NCI-H2081 (cell line): ENCODE measurements at places on chromosomes 2 and 18.
A peak's percentile ranks its signal among the peaks of the same experiment; 100 is the strongest.

DNA sequence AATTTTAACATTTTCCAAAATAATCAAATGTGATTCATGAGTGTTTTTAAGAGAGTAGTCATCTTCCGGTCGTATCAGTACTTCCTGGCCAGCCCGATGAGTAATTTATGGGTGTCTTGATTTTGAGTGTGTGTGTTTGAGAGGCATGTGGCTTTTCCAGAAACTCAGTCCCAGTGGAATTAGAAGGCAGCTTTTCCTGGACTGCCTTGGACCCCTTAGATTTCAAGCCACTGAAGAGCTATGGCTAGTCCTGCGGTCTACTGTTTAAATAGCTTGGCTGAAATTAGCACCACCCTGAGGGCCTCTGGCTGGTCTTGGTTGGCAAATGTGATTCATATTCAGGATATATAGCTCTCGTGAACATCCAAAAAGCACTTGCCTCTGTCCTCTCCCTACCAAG is 59.4 kb downstream of the HK2 start:
- no peak for DNase-seq

DNA sequence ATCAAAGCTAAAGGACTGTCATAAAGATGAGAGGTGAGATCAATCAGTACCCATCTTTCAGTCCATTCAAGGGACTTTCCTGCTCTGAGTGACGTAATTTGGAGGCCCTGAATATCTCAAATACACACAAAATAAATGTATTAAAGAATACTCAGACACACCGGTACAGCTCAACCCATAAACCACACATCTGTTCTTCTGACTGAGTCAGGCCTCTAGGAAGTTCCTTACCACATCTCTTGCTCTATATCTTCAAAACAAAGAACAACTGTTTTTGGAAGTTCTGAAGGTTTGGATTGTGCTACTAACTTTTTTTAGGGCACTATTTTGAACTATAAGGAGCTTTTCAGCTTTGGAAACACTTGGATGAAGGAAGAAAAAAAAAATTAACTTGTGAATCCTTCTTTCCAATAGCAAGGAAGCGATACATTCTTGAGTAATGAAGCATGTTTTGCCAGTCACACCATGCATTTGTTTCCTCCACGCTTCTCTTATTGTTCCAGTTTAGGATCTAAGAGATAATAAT is 866.5 kb upstream of the VRK2 start:
- DNase-seq = no peak

- no peak for DNase-seq
Observed at GRCh38 chr2:10557506-10558265, 109.6 kb upstream of the ODC1 start.

DNA sequence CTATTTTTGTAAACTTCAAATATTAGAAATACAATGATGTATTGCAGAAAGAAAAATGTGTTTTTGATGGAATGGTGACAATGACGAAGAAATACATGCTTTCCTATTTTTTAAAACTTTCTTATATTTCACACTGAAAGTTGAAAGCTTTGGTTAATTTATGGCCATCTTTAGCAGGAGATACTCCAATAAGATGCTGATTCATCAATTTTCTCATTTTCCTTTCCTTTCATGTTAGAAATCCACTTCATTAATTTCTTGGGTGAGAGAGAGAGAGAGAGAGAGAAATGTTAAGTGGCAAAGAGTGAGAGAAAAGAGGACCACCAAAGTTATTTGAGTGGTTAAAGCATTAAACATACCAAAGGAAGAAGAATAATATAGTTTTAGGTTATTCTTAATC is 28.6 kb upstream of the MAP2 start:
- no peak for DNase-seq

DNA sequence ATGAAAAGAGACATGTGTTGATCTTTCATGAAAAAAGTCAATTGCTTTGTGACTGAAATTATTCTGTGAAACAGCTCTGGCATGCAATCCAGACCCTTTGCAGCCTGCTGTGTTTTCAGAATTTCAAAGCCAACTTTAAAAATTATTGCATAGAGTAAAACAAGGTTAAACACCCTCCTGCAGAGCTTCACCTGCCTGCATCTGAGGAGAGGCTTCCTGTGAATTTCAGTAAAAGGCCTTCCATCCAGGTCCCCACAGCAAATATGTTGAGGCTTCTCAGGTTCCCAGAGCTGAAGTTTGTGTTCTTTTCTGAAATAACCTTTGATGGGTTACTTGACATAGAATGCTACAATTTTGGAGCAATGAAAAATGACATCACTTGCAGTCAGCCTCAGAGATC is 4.1 kb downstream of the XIRP2 start:
- DNase-seq = peak; percentile 79

DNA sequence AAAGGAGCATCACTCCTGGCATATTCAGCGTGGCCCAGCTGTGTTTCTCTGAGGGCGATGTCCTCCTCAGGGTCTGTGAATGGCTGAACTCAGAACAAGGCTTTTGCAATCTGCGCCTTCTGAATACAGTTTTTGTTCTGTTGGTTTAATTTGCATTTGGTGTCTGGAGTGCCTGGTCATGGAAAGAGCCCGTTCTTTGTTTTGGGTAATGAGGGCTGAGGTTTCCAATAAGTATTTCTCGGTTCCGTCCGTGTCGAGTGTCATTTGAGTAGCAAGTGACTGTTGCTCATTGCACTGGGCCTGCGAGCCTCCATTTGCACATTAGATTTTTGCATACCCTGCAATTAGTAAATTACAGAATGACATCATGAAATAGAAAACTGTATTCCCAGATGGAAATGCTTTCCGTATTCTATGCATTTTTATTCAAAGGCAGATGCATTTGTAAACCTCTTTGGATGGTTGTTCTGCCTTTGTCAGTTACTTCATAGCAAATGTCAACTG is 57.3 kb downstream of the NEDD4L start:
- no peak for DNase-seq

DNA sequence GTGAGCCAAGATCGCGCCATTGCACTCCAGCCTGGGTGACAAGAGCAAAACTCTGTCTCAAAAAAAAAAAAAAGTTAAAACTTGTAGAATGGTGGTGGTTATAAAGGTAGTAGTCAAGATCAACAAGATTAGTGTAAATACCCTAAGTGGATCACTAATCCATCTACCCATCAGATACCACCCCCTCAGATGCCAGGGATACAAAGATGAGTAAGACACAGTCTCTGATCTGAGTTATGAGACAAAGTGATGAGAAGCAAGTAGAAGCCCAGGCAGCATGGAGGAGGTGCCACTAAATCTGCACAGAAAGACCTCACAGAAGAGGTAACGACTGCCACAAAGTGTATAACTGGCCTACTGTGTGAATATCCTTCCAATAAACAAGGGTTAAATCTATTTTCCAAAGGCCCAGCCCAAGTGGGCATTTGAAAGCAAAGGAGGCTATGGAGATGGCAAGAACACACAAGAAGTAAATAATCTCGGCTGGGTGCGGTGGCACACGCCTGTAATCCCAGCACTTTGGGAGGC is 20.2 kb downstream of the NFE2L2 start:
- DNase-seq = no peak

DNA sequence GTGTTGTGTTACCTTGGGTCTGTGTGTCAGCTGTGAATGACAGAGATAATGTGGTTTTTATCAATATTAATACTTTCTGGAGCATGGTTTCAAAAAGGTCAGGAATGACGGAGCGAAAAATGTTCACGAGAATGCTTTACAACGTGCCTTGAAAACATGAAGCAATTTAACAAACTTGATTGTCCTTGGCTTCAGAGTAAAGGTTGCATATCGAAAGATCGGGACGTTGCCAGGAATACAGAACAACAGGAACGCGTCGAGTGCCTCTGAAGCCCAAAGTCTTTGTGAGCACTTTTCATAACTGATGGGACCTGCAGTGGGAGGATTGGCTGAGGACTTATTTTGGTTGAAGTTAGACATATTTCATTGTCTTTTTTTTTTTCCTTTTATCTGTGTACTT is 206.1 kb downstream of the ZNF407 start:
- DNase-seq = no peak

DNA sequence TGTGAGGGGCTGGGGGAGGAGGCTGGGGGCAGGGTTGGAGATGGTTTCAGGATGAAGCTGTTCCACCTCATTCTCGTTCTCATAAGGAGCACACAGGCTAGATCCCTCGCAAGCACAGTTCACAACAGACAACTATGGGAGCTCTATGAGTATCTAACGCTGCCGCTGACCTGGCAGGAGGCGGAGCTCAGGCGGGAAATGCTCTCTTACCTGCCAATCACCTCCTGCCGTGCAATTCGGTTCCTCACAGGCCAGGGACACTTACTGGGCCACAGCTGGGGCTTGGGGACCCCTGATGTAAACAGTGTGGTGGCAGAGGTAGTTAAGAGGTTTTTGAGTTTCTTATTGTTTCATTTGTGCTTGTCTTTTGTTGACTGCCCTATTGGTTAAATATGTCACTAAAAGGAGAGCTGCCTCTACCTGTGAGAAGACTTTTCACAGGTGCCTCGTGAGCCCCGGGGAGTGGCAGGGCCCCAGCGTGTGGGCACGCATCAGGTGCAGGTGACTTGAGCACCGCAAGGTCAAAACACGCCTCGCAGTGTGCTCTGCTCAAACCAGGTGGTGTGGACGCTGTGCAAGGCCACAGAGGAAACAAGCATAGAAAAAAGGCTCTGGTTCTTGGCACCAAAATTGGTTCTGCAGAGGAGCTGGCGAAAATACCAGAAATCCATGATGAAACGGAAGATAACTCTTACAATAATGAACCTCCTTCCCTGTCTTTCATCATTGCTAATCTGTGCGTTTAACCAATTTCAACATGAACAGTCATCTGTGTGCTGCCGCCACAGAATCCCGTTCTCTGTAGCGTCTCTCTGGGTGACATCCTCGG is 10.2 kb downstream of the MLPH start:
- no peak for DNase-seq
